ENCODE measurements at places on chromosomes 7 and 10.

DNA sequence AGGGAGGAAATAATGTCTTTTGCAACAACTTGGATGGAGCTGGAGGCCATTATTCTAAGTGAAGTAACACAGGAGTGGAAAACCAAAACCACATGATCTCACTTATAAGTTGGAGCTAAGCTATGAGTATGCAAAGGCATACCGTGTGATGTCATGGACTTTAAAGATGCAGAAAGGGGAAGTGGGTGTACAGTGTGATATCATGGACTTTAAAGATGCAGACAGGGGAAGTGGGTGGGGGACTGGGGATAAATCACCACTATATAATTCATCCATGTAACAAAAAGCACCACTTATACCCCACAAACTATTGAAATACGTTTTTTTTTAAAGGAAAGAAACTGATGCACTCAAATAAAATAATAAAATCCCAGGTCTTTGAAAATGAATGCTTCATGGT lies 29.5 kb downstream of the LYZL2 start:
- no peak for DNase-seq

- DNase-seq: no peak
These were observed 903 bp upstream of the NT5C2 start for GRCh38 chr10:103193820-103194529.

GRCh38 chr7:133703547-133703946 lies 423.6 kb upstream of the LRGUK start:
- DNase-seq: no peak

- no peak for DNase-seq
These were observed 18.3 kb upstream of the AQP1 start for GRCh38 chr7:30893357-30893756.

DNA sequence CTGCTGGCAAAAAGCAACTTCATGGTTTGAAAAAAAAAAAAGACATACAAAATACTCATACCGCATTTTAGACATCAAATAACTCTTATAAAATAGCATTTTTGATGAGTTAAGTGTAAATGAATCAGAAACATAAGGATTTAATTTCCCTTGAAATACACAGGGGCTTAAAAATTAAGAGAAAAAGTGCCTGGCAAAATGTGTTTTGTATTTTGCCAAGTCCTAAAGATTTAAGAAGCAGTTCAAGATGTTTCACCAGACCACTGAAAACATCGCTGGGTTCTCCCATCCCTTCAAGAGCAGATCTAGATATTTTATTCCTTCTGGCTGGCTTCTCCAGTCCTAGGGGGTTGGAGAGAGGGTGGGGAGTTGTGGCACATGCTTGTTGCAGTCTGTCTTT lies 396.4 kb downstream of the INHBA start:
- no peak for DNase-seq

GRCh38 chr10:51203359-51203758 lies 129.1 kb downstream of the PRKG1 start:
- DNase-seq: no peak

GRCh38 chr7:9127901-9128300 lies 694.5 kb downstream of the NXPH1 start:
- DNase-seq: no peak

DNA sequence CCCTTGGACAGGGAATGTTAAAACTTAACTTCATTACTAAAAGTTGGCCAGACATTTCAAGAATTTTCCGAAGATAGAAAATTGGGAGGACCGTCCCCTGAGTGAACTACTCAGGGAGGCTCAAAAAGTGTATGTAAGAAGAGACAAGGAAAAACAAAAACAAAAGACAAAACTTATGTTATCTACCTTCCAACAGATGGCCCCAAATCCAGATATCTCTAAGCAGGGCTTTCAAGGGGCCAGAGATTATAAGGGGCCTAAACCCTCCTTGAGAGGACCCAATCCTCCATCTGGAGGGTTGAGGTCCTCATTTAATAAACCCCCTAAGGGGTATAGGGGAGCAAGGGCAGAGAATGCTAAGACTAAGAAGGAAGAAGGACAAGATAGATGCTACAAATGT lies 203.6 kb downstream of the SH2D4B start:
- no peak for DNase-seq

DNA sequence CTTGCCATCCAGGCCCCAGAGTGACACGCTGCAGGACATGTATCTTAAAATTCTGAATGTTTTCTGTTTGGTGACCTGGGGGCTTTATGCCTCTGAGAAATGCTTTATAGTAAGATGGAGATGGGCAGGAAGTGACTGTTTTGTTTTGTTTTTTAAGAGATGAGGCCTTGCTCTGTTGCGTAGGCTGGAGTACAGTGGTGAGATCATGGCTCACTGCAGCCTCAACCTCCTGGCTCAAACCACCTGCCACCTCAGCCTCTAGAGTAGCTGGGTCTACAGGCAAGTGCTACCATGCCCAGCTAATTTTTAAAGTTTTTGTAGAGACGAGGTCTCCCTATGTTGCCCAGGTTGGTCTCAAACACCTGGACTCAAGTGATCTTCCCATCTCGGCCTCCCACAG lies 20.6 kb downstream of the ZNF777 start:
- DNase-seq: no peak

DNA sequence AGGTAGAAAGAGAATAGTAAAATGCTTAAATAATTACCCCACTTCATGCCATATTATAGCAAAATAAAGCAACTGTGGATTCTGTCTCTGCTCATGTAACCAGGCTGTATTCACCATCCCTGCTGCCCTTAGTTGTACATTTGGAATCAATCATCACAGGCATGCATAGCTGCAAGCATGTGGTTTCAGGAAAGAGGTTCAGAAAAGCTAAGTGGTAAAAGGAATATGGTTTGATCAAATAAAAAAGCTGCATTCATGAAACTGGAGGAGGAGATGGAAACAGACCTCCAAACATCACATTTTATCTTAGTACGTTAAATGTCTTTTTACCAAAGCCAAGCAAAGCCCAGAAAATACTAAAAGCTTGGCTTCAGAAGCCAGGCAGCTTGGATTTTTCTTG lies 81.3 kb downstream of the ADAM22 start:
- no peak for DNase-seq

GRCh38 chr10:104054430-104054829 lies 31.2 kb downstream of the COL17A1 start:
- DNase-seq: no peak

- no peak for DNase-seq
These were observed 24.2 kb upstream of the UNC5B start for GRCh38 chr10:71188201-71188600.

- DNase-seq: peak; percentile 55
These were observed at the start of gene BMPER for GRCh38 chr7:33905389-33906032. BMPER (plus strand) TSS chr7:33905539; CDS start chr7:33905614, 75 bp downstream.

DNA sequence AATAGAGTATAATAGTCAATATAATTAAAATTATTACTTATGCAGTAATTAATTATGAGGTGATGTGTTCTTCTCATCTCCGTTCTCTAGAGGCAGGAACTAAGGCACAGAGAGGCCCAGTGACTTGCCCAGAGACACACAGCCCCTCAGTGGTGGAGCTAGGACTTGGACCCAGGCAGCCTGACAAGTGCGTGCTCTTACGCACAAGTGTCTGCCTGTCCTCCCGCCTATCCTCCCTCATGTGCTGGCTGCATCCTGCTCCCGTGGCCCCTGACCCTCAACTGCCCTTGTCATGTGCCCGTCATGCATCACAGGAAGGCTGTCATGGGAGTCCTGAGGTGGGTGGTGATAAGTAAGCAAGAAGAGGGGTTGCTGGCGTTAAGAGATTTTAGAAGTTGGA lies 14.3 kb downstream of the IL2RA start:
- DNase-seq: no peak

DNA sequence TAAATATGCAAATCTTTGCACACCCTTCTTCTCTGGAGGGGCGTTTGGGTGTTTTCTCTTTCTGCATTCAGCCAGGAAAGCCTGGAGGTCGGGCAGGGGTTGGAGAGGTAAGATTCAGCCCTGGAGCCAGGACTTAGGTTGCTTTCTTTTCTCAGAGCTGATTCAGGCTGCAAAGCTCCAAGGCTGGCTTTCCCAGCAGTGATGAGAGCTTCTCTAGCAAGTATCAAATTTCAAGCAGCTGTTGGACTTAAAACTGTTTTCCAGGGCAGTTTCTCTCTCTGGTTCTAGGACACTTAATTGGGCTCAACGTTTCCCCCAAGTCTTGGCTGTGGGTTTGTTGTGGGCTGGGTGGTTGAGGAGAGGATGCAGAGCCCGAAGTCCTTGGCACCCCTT lies 608 bp downstream of the AKR1B10 start:
- DNase-seq: no peak

DNA sequence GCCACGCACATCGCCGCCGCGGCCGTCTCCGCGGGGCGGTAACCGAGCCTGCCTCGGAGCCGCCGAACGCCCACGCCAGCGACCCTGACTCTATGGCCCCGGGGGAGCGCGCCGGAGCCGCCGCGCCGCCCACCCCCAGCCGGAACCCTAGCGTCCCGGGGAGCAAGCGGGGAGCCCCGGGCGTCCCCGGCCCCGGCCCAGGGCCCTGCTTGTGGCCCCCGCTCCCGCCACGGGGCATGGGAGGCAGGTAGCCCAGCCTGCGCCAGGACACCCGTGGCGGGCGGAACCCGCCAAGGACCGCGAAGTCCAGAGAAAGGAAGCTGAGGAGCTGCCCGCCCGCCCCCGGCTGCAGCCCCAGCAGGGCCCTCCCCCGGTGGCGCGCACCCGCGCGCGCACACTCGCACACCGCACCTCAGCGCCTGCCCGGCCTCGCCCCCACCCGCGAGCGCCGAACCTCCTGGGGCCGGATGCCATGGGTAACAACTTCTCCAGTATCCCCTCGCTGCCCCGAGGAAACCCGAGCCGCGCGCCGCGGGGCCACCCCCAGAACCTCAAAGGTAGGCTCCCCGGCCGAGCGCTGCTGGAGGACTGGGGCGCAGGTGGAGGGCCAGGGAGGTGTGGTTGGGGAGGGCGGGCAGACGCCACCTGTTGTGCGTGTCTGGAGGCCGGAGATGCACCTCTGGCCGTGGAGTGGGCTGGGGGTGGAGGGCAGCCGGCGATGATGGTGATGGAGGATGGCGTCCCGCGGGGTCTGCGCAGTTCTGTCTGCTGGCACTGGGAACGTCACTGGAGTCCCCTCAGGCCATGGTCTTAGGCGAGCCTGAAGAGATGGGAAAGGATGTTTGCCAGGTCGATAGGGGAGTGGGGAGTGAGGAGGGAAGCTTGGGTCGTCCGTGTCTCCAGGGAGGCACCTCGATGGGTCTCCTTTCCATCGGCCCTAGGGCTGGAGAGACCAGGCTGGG lies 692 bp downstream of the NEURL1 start:
- peak; percentile 36 for DNase-seq

- no peak for DNase-seq
These were observed 131.9 kb downstream of the LYZL1 start for GRCh38 chr10:29420744-29421143.

Measured in HuH-7.5 (cell line).